ENCODE measurements at places on chromosomes 6 and 20. TPM values are rescaled to one million over a fixed set of nuclear protein-coding genes. Genes with fewer than 3 reads are reported as not detected.

FAM162B gene
- total RNA-seq: 5.1 TPM

PRL gene
- total RNA-seq: 0.58 TPM

CYB5R4 gene
- total RNA-seq: 24.6 TPM

TGM2 gene
- total RNA-seq: 131 TPM

TBXT gene
- total RNA-seq: not detected

SLC17A1 gene
- total RNA-seq: not detected

OPRM1 gene
- total RNA-seq: not detected

DNA sequence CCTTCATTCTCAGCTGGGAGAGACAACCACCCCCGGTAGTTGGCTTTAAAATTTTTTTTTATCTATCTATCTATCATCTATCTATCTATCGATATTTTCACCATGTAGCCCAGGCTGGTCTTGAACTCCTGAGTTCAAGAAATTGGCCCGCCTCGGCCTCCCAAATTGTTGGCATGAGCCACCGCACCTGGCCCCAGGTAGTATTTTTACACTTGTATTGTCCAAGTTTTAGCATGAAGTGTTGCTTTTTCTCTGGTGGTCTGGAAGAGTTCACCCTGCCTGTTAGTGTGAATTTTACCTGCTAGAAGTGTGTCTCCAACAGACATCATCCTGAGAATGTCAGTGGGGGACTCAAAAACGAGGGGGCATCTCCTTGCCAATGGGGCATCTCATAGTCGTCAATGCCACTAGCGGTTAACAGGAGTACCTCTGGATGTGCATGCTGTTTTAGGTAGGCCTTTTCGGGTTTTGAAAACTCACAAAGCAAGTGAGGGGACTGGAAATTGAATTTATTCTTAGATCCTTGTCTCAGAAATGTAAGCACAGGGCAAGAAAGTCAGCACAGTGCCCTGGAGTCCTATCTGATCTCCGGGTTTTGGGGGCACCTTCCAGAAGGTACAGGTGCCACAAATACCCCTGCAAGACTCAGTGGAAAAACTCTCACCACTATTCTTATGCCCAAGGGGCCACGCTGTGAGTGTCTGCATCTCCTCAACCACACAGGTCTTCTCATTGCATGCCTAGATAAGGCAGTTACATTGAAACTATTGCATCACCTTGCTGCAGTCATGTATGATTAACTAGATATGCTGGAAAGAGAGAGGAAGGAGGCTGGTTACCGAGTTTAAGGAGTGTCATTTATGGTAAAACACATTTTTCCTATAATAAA, 37.1 kb downstream of the TNFAIP3 start:
- no peak for DNase-seq

GRCh38 chr20:8456765-8457164, 324.7 kb downstream of the PLCB1 start:
- DNase-seq: no peak

GRCh38 chr6:37285861-37286311, 27.9 kb upstream of the TMEM217 start:
- DNase-seq: no peak

DNA sequence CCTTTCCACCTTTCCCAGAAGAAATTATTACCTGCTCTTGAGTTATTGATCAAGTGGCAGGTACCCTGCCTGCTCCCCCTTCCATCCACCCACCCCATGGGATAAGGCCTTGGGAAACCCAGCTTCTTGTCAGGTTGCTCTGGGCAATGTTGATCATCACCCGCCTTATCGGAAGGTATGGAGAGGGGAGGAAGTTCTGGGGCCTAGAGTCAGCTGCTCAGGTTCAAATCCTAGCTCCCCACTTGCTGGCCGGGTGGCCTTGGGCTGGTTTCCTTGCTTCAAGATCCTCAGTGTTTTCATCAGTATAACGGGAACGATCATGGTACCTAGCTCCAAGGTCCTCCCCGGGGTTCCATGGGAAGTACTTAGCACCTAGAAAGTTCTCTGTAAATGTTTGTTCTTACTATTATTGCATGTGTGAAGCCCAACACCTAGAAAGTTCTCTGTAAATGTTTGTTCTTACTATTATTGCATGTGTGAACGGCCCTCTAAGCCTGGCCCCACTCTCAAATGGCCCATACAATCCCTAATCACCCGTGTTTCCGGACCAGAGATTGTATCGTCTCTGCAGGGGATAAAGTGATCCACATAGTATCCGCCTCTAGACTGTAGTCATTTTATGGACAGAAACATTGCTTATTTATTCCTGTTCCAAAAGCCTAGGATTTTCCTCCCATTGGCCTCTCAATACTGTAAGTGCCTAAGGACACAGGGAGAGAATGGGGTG, 1.1 kb upstream of the PREX1 start:
- DNase-seq: no peak

DNA sequence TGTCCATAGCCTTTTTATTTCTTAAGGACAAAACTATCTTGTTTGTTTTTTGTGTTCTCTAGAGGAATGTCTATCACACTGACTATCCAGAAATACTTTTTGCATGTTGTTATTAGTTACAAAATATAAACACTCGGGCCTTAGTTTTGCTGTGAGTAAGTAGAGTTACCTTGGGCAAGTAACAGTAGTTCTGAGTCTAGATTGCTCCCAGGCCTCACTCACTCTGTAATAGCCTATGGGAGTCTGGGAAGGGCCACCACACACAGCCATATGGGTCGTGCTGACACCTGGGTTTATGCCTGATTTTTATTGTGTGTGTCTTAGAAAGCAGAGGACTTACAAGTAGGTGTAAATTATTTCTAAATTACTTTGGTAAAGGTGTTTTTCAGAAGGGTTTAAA, 185.8 kb downstream of the TMEM242 start:
- no peak for DNase-seq

- DNase-seq: no peak
These were observed 108.6 kb downstream of the FIG4 start for GRCh38 chr6:109799664-109800063.

GRCh38 chr6:38119516-38119915, 300.0 kb downstream of the ZFAND3 start:
- DNase-seq: no peak

DNA sequence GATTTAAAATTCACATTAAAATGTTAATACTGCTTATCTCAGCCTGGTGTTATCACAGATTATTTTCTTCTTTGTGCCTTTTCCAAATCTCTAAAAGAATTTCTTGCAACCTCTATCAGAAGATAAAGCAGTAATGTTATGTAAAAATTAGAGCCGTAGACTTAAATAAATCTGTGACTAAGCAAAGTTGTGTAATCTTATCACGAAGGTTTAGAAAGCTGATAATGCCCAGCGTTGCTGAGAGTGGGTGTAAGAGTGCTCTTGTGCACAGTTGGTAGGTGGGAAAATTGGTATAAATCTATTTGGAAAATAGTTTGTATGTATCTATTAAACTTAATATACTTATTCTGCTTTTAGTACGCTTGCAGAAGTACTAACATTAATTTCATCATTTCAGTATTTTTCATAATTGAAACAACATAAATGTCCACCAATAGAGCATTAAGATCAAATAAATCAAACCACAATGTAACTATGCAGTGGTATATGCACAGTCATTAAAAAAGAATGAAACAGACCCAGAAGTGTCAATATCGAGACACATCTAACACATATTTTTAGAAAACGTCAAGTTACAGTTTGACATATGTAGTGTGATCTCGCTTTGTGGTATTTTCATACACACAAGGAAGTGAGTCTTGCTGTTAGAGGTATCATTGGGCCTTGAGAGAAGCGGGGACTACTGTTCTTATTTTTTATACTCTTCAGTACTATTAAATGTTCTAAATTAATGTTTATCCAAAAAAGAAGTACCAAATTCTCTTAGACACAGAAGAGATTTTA, 54.4 kb upstream of the PBOV1 start:
- DNase-seq: no peak

- peak; percentile 39 for DNase-seq
These were observed 1.9 kb upstream of the ULBP1 start for GRCh38 chr6:149961728-149962425.

- no peak for DNase-seq
These were observed 746.8 kb downstream of the HDGFL1 start for GRCh38 chr6:23316131-23316530.

- DNase-seq: no peak
These were observed 235 bp downstream of the MAP7 start for GRCh38 chr6:136550045-136550329.

- DNase-seq: peak; percentile 94
These were observed 2.1 kb upstream of the HIVEP2 start for GRCh38 chr6:142946924-142947713.

- no peak for DNase-seq
These were observed 61.5 kb upstream of the FKBP1C start for GRCh38 chr6:63149730-63150129.

DNA sequence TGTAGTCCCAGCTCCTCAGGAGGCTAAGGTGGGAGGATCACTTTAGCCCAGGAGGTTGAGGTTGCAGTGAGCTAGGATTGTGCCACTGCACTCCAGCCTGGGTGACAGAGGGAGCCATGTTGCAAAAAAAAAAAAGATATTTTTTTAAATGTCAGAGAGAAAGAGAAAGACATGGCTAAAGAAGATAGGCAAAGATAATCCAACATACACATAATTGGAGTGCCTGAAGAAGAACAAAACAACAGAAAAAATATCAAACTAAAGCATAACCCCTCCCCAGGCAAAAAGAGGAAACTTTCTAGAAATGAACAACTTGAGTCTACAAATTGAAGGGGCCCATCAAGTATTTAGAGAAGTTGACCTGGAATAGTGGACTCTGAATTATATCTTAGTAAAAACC, 14.0 kb upstream of the GRM4 start:
- no peak for DNase-seq

DNA sequence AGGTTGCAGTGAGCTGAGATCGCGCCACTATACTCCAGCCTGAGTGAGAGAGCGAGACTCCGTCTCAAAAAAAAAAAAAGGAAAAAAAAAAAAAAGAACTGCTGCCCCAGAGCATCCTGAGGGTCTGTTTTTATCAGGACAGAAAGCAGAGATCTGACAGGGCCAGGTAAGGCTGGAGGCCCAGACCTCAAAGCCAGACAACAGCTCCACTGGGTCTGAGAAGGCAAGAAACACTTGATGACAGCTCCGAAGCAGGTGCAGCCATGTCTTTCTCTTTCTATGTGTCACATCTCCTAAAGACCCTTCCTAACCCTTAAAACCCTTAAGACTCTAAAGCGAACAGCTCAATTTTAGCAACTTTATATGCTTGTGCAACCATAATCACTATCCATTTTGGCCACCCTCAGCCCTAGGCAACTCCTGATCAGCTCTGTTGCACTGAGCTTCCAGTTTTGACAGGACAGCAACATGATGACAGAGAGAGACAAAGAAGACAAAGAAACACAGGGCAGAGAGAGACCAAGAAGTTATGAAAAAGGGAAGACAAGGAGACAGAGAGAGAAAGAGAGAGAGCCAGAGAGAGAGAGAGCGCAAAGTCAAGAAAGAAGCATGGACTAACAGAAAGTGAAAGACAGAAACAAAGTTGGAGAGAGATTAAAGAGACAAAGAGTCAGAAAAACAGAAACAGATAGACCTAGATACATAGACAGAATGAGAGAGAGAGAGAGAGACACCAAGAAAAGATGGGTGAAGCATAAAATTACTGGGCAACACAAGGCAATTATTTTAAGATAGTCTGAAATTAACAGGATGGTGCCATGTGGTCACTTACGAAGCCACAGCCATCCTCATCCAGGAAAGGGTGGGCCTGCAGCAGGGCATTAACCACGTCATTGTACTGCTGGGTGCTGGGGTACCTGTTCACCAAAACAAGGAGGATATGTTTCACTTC, 39.2 kb downstream of the SAMD3 start:
- DNase-seq: no peak

- DNase-seq: no peak
These were observed 172.9 kb downstream of the ADGRG6 start for GRCh38 chr6:142474531-142475289.

- DNase-seq: no peak
These were observed 300.2 kb downstream of the UTRN start for GRCh38 chr6:144585217-144585814.

GRCh38 chr6:22966691-22967422, 397.5 kb downstream of the HDGFL1 start:
- DNase-seq: no peak

DNA sequence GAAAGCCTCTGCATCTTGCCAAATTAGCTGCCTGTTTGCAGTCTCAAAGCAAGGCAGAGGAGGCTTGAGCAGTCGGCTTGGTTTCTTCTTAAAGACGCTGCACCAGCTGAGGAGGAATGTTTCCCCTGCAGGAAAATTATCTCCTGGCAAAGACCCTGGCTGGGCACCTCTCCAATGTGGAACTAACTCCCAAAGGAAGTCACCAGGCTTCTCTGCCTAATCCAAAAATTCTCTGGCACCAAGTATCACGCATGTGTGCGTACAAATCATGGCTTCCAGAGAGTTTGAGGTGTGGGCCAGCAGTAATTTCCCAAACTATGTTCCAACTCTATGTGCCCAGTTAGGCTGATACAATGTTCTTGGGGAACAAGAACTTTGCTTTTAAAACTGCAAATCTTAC, 176.2 kb downstream of the KIF16B start:
- no peak for DNase-seq

- no peak for DNase-seq
These were observed 151.4 kb downstream of the CEBPB start for GRCh38 chr20:50341880-50342637.

DNA sequence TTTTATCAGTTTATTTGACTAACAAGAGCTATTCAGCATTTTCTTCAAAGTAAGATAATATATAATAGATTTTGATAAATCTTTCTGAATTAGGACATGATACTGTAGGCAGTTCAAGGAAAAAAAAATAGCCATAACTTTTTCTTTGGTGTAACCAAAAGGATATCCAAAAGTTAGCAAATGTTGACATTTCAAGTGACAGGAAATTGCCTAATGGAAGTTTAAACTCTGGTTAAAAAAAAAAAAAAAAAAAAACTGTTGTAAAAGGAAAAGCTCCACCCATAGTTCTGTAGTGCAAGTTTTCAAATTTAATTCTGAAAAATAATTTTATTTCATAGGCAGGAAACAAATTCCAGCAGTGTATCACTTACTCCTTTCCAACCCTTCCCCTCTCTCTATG, 18.8 kb downstream of the HEBP2 start:
- DNase-seq: no peak

- no peak for DNase-seq
These were observed 239.9 kb upstream of the CEP162 start for GRCh38 chr6:84467296-84467695.

GRCh38 chr20:49671433-49671832, 42.2 kb downstream of the B4GALT5 start:
- DNase-seq: no peak

Data from mesenteric fat pad (tissue), 1 donor.